ENCODE measurements at places on chromosomes 11 and 22.

DNA sequence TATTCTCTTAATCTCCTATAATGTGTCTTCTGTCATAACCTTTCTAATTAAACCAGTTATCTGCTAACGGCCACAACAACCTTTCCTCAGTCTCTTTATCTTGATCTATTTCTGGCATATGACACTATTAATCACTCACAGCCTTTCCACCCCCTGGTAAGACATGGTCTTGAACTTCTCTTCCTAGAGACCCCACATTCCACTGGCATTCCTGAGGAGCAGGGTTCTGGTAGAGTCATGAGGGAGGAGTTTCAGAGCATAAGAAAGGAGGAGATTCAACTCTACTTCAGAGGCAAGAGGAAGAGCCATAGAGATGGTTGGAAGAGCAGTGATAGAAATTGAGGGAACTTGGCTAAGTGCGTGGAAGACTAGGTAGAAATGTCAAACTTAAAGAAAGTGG, 325.6 kb downstream of the BLID start:
- peak; percentile 9 for DNase-seq

GRCh38 chr11:69521457-69521856, 40.0 kb downstream of the LINC01488 start:
- no peak for DNase-seq

- DNase-seq = no peak
Observed at GRCh38 chr11:32316232-32316631, 119.1 kb downstream of the WT1 start.

DNA sequence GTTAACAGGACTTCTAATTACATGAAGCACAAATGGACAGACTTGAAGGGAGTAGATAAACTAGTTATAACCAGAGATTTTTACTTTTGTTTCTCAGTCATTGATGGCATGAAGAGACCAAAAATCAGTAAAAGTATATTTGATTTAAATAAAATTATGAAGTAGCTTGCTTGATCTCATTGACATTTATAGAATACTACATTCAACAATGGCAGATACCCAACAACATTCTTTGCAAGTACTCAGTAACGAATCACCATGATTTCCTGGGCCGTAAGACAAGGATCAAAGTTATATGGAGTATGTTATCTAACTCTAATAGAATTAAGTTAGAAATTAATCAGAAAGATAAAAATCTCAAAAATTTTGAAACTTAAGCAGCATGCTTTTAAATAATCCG, 317.6 kb downstream of the TBC1D22A start:
- no peak for DNase-seq

All from kidney glomerular epithelial cell (primary cell).